Lower leg skin (tissue), 4 donors: ENCODE measurements at places on chromosomes 2 and 18. TPM values are rescaled to one million over a fixed set of nuclear protein-coding genes. Genes with fewer than 3 reads are reported as not detected.
A peak's percentile ranks its signal among the peaks of the same experiment; 100 is the strongest.

GRCh38 chr2:235377176-235377575, 116.7 kb upstream of the AGAP1 start:
- DNase-seq, result no peak

DNA sequence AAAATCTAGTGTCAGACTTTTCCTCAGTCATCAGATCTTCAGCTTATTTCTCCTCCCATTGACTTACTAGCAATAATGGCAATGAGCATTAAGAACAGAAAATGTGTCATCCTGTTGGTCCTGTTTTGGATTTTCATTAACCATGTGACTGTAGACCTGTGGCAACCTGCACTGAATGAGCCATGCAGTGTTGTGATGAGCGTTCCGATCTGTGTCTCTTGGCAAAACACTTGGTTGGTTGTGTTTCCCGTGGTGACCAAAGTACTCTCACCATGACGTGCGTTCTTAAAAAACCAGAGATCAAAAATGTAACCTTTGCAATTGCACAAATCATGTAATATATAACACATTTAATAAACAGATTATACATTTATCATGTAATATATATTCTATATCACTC, 138.6 kb downstream of the MAP3K20 start:
- DNase-seq, result no peak

MC5R gene
- total RNA-seq, result not detected

- DNase-seq, result no peak
Measured at GRCh38 chr18:76064998-76065397, 430.0 kb downstream of the ZNF516 start.

C2orf72 gene
- total RNA-seq, result 7.3 TPM

DNA sequence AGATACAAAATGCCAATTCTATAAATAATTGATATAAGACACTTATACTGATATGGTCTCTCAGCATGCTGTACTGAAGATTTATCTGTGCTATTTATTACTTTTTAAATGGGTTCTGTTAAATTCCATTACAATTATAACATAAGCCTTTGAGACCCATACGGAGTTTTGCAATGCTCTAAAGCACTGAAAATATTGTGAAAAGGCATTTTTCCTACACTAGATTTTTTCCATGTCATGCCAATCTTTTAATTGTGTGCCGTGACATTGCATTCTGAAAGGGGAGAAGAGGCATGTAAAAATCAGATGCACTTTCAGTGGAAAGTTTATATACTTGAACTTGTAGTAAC, 46.5 kb downstream of the EFEMP1 start:
- DNase-seq, result no peak

- DNase-seq, result no peak
Measured at GRCh38 chr2:174802459-174802858, 38.2 kb upstream of the CHRNA1 start.

GRCh38 chr2:17877811-17878280, 621 bp upstream of the KCNS3 start:
- peak; percentile 23 for DNase-seq

- peak; percentile 79 for DNase-seq
Measured at GRCh38 chr2:237723602-237724001, 75.0 kb upstream of the RBM44 start.

OSGEPL1 gene
- total RNA-seq, result 6.6 TPM

GRCh38 chr2:39000552-39000951, 110.9 kb downstream of the ARHGEF33 start:
- no peak for DNase-seq

EFR3B gene
- total RNA-seq, result not detected

DNA sequence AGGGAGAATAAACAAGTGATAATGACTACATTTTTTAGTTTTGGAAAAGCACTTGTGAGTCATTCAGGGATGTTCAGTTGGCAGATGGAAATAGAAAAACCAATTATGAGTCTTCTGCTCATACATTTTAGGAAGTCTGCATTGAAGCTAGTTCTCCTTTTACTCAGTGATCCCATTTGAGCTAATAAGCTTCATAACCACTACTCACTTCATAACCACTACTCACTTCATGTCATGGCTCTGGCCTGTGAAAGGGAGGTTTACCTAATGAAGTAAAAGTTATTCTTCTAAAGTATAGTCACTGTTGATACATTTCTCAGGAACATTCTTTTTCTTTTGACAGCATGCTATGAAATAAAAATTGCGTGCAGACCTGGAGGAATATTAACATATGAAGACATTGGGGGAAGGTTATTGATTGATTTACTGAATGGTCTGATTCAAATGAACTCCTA, 948.7 kb downstream of the TSN start:
- no peak for DNase-seq

GRCh38 chr18:36322408-36322728, 24.9 kb downstream of the FHOD3 start:
- no peak for DNase-seq

GRCh38 chr2:15427987-15428386, 133.1 kb downstream of the NBAS start:
- DNase-seq, result no peak

DNA sequence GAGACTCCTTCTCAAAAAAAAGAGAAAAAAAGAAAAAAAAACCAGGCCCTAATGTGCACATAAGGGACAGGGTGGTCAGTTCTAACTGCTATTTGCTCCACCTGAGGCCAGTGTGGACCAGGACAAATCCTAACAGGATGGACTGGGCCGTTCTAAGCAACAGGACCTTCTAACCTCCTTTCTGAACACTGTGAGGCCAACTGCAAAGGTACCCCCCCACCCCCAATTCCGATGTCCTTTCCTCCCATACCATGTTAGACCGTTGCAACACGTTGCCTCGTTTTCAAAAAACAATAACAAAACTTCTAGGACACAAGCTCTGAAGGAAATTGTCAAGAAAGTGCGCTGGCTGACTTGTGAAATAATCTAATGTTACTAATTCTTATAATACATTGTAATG, 1.2 kb downstream of the THAP4 start:
- no peak for DNase-seq

- no peak for DNase-seq
Measured at GRCh38 chr18:29378651-29379136, 1201.8 kb upstream of the CDH2 start.

DNA sequence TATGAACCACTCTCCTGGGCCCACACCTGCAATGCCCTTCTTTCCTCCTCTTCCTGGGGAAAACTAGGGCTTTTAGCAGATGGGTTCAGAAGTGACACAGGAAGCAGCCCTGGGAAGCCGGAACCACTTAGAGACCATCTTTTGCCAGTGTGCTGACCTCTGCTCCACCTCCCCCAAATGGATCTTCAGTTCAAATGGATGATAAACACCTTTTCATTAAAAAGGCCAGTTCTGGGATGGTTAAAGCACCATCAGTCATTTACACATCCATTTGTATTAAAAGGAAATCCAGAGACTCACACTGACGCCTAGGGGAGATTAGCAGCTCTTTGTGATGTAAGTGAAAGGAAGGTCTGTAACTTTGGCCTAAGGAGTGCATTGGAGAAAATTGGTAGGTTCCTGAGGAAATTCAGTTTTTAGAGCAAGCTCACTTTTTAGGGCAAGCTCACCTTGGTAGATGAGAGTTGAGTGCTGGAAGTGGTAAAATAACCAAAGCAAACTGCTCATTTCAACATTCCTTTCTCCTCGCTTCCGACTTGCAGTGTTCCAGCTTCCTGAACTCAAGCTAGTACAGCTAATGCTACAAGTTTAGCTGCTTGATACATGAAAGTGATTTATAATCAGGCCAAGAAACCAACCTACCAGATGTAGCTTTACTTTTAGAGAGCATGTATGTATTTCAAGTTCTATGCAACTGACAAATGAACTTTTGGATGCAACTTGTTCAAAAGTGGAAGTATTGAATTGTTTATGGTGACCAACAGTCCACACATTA, 47.7 kb downstream of the ACTR2 start:
- DNase-seq, result no peak

GRCh38 chr2:191249156-191249813, 4.1 kb downstream of the MYO1B start:
- no peak for DNase-seq

DNA sequence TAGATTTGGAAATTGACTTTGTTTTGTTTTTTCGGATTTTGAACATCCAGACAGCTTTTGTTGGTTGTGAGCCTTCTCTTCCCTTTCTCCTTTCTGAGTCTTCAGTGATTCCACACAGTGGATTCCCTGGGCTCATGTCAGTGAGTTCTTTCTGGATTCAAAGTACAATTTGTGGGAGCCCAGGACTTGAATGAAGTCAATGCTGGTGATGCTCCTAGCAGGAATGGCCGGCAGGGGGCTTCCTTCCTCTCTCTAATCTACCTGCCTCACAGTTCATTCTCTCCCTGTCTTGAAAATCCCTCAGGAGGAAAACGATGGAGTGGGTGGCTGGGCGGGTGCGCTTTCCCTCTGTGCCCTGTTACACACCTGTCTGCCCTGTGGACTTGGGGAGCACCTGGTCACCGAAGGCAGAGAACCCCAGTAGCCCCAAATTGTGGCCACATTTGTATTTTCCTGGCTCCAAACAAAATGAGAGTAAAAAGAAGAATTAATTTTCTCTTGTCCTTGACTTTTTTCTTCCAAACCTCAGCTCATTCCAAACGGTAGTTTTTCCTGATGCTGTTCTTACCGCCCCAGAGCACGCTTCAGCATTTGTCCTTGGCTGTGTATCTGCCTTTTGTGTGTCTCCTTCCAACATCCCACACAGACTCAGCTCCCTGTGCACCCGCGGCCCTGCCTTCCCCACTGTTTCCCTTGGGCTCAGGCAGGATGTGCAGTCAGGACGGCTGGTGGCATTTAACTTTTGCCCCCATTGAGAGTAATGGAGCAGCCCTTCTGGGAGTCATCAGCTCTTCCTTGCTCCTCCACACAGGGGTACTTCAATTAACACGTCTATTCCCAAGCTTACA, 86.6 kb downstream of the MARCO start:
- no peak for DNase-seq

- peak; percentile 58 for DNase-seq
Measured at GRCh38 chr2:112149866-112150435, 11.8 kb downstream of the FBLN7 start.

DNA sequence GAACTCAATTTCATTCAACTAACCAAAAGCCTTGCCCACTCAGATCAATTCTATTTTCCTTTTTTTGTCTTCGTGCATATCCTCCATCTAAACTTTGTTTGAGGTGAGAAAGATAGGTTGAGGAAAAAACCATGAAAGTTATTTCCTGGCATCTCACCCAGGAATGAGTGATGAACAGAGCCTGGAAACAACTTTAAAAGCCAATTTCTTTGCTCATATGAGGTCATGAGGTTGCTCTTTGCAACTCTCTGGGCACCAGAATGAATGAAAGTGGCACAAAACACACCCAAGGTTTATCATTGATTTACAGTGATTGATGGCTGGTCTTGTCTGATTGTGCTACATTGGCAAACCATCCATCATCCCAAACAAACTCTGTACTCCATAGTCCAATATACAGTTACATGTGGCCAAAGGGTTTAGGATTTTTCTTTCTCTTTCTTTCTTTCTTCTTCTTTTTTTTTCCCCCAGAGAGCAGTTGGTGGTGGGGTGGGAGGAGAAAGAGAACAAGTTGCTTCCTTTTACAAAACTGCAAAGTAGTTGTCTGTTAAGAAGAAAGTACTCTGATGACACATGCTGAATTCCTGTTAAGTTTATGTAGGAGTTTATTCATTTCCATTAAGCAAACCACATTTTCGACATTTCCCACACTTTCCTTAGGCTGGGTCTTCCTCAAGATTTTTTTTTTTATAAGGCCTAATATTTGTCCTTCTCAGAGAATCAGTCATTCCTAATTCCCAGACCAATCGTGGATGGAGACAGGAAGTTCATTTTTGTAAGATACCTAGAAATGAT, 575.9 kb upstream of the ZEB2 start:
- DNase-seq, result no peak

DNA sequence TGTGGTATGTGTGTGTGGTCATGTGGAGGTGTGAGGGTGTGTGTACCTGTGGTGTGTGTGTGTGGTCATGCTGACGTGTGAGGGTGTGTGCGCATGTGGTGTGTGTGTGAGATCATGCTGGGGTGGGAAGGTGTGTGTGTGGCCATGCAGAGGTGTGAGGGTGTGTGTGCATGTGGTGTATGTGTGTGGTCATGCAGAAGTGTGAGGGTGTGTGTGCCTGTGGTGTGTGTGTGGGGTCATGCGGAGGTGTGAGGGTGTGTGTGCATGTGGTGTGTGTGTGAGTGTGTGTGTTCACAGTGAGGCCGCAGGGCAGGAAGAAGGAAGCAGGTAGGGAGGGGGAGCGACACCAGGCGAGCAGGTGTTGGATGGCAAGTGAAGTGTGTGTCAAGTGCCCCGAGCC, 259.0 kb downstream of the LOXHD1 start:
- DNase-seq, result no peak

DNA sequence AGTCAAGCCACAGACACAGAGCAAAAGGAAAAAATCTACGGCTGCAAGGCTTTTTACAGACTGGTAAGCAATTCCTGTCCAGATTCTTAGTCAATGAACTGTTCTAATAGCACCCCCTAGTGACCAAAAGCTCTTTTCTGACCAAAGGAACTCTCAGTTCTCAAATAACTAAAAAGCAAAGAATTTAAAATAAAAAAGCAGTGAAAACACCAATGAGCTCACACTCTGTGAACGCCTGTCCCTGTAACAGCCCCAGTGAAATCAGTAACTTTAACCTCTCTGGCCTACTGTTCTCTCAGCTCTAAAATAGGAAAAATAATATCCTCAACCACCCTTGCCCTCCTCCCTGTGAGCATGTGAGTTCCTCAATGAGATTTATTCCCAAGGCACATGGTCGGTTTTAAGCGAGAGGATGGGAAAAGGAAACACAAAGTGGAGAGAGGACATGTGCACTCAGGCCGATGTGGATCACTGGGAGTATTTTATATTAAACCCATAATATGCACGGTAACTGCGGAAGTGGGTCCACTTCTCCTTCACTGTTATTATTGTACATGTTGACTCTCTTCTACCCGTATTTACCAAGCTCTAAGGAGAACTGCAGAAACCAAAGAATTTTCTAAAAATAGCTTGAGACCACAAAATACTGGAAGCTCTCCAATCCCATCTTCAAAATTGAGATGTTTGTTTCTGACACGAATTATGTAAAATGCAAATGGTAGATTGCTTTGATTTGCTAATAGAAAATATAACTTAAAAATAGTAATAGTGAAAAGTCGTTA, 128.5 kb downstream of the STK39 start:
- DNase-seq, result no peak

DNA sequence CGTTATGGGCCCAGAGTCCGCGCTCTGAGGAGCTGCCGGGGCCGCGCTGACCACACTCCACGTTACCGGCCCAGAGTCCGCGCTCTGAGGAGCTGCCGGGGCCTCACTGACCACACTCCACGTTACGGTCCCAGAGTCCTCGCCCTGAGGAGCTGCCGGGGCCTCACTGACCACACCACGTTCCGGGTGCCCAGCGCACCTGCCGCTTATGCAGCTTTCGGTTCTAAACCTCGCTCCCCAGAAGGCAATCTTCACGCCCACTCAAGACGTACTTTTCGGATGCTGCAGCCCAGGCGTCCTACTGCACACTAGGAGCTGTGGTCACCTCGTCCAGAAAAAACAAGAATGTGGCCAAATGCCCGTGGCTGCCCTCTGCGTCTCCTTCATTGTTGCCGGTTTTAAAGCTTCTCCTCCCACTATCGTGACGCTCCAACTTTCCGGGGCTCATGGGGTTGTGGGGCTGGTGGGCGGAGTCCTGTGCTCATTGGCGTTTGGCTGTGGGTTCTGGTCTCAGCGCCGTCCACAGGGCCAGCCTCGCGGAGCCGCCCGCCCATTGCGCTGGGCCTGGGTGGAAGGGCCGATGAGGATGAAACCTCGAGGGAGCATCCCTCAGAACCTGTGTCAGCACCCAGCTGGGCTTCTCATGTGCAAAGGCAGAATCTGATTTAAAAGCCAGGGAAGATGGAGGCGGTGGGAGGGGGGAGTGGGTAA, 11.9 kb downstream of the KCNG2 start:
- no peak for DNase-seq
